Left forelimb (tissue), 1 donor: ENCODE measurements at places on chromosomes 7 and 10.

DNA sequence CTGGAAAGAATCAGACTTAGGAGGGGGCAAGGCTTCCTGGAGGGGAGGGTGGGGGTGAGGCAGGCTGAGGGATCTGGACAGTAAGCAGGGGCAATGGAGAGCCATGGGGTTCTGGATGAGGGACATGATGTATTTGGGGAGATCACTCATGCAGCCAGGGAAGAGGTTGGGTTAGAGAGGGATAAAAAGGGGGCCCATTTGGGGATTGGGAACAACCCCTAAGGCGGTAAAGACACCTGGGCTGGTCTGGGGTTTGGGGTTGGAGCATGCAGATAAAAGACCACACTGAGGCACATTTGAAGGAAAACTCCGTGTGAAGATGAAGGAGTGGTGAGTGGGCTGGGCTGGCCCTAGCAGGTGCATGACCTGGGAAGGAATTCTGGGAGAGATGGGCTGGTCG is 30.8 kb downstream of the HIF1AN start:
- no peak for DNase-seq

DNA sequence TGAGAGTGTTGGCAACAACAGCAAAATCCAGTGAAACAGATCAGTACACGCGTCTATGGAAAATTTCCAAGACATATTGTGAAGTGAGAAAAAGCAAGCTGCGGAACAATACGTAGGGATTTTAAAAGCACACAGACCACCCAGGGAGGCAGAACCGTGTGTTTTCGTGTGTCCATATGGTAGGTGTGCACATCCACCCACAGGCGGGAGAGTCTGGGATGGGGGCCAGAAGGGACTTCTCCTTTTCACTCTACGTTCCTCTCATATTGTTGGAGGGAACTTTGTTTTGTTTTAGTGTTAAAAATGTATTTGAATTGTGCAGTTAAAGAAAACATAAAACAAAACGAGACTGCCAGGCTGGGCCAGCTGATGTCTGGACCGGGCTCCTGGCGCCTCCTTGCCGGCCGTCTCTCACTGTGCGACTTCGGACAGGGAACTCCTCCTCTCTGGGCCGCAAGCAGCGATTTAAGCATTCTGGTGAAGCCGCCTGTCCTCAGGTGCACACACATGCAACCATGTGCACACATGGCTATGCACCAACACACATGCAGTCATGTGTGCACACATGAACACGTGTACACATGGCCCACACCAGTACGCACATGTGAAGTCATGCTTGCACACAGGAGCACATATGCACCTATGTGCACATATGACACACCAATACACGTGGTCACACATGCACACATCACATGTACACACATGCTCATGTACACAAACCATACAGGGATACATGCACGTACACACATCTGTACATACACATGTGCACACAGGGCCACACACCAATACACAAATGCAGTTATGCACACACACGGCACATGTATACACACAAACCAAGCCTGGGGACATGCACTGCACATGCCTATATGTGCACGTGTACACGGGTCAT is 141.1 kb downstream of the ELFN1 start:
- DNase-seq = no peak

GRCh38 chr10:100222529-100222928 is 6.9 kb downstream of the CHUK start:
- no peak for DNase-seq

- DNase-seq = peak; percentile 68
These were observed 534 bp downstream of the UBE3C start for GRCh38 chr7:157139111-157139809.

GRCh38 chr7:28447071-28447470 is 34.8 kb downstream of the CREB5 start:
- no peak for DNase-seq

- DNase-seq = no peak
These were observed 51.9 kb upstream of the CAPZA2 start for GRCh38 chr7:116810267-116811116.

GRCh38 chr7:14321947-14322346 is 332.5 kb upstream of the ETV1 start:
- DNase-seq = no peak

- DNase-seq = no peak
These were observed 8.7 kb downstream of the BRAF start for GRCh38 chr7:140915935-140916555.

- no peak for DNase-seq
These were observed 27.3 kb upstream of the IFRD1 start for GRCh38 chr7:112422842-112423496.

DNA sequence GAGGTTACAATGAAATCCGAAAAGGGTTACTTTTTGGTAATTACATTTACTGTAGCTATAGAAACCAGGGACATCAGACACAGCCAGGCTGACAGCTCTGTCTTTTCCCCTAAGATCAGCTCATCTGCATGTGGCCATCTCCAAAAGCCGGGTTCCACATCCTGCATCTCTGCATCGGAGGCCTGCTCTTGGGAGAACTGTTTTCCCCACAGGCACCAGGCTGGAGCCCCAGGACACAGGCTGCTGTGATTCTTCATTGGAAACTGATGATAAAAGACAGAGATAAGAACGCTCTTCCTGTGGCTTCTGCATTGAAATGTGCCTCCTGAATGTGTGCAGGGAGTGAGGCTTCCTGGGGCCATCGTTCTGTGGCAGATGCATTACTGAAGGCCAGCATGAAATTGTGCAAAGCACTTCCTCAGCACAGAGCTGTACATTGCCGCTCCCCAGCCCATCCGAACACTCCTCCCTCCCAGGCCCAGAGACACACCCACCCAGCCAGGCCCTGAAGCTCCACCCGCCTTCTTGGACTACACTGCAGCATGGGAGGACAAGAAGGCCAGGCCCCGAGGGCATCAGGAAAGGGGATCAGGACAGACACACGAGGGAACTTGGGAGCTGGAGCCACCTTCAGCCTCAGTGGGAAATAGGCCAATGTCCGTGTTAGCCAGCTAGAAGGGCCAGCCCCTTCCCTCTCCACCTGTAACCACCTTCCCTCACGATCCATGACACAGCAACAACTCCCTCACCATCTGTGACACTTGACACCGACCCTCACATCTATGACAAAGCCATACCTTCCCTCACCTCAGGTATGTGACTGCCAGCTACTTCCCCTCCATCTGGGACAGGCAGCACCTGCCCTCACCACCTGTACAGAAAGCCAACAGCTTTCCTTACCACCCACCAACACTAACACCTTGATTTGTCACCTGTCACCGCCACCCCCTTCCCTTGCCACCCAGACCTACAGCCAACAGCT is 113.2 kb downstream of the GRID1 start:
- peak; percentile 58 for DNase-seq

DNA sequence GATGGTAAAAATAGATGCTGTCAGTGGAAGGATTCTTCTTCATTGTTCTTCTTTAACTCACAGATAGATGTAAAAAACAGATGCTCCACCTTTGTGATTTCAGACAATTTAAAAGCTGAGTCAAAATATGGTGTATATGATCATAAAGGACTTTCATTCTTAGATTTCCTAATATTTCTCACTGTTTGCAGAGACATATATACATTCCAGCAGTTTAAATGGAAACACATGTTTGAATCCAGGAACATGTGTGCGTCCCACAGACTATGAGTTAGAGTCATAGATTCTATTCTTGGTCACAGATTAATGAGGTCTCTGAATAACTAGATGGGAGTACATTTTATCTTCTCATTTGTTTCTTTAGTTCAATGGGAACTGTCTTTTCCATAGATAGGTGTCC is 109.6 kb downstream of the BICC1 start:
- no peak for DNase-seq

DNA sequence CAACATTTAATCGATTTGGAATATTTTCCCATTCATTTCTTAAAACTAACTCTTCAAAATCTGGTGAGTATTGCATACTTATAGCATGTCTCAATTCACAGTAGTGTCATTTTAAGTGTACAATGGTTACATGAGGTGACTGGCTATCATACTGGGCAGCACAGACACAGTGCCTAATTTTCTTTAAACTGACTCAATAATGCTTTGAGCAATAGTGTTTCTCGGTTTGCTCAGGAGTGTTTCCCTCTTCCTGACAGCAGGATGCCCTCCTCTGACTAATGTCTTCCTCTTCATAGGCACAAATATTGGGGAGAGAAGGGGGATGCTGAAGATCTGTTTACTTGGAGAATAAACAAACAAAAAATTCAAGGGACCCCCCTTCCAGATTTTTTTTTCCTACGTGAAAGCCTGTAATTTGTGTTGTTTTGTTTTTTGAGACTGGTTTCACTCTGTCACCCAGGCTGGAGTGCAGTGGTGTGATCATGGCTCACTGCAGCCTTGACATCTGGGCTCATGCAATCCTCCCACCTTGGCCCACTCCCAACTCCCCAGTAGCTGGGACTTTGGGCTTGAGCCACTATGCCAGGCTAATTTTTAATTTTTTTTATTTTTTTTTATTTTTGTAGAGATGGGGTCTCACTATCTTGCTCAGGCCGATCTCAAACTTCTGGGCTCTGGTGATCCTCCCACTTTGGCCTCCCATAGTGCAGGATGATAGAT is 2.2 kb downstream of the MRC1 start:
- no peak for DNase-seq

DNA sequence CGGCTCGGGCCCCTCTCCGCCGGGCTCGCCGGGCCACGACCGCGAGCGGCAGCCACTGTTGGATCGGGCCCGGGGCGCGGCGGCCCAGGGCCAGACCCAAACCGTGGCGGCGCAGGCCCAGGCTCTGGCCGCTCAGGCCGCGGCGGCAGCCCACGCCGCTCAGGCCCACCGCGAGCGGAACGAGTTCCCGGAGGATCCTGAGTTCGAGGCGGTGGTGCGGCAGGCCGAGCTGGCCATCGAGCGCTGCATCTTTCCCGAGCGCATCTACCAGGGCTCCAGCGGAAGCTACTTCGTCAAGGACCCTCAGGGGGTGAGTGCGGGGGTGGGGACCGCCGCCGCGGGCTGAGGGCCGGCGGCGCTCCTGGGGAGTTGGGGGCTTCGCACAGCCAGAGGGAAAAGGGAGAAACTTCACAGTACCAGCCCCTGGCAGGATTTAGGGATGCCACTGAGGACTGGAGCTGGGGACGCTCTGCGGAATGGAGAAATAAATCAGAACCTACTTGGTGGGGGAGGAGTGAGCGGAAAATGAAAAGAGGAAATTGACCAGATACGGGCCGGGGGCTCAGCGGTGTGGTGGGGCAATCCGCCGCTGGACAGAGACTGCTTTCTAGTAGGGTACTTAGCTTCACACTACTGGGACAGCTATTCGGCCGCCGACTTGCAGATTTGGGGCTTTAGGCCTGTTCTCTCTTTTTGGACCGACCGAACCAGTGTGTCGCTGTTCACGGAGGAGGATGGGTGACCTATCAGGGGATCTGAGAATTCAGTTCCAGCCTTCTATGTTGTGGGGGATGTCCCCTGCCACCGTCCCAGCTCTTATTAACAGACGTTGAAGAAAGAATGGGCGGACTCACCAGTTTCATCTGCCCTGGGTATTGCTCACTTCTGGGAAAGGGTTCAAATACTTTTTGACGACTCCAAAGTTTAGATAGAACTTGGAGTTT is 669 bp downstream of the PI4K2A start:
- no peak for DNase-seq

GRCh38 chr10:112446055-112446854 is 459 bp downstream of the ZDHHC6 start:
- no peak for DNase-seq

DNA sequence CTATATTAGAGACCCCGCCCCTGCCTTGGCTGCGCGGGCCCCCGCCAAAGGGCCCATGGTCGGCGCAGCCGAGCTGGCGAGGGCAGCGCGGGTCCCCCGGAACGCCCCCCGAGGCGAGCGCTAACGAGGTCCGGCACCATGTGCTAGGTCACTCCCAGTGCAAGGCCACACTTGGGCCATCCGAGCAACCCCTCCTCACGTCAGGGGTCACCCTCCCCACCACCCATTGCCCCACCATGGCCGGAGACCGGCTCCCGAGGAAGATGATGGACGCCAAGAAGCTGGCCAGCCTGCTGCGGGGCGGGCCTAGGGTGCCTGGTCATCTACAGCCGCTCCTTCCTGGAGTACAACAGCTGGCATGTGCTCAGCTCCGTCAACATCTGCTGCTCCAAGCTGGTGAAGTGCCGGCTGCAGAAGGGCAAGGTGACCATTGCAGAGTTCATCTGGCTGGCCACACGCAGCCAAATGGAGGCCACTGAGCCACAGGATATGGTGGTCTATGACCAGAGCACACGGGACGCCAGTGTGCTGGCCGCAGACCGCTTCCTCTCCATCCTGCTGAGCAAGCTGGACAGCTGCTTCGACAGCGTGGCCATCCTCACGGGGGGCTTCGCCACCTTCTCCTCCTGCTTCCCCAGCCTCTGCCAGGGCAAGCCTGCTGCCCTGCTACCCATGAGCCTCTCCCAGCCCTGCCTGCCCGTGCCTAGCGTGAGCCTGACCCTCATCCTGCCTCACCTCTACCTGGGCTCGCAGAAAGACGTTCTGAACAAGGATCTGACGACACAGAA is 12.4 kb upstream of the SEC24C start:
- no peak for DNase-seq

GRCh38 chr10:122422266-122422989 is 32.0 kb upstream of the ARMS2 start:
- DNase-seq = no peak

DNA sequence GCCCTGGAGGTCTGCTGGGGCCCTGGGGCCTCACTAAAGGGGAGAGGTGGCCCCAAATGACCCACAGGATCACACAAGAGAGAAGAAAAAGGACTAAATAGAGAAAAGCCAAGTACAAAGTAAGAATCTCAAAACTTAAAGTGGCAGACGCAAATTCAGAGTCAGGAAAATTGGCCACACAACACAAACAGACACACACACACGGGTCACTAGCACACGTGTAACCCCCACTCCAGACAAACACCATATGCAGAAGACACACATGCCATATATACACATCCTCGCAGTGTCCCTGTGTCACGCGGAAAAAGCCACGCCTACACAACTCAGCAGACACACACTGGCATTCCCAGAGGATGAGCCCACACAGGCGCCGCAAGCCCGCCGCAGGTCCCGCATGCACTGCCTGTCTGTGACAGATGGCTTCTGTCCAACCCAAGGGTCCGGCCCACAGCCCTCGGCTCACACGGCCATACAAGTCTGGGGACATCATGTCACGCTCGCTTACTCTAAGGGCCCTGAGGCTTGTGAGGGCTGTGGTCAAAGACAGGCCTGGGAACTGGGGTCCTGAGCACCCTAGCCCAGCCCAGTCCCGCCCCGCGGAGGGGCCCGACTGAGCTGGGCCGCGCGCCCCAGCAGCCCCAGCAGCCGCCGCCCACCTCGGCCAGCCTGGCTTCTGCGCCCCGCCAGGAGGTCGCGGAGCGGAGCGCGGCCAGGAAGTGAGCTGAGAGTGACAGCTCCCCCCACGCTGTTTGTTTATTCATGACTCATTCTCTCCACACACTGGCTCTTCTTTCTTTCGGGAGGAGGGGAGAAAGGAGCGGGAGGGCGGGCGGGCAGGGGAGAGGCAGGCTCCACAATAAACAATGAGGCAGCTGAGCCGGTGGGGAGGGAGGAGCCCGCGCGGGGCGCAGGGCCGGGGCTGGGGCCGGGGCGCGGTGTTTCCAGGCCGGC is 95.5 kb upstream of the ZMIZ1 start:
- DNase-seq = peak; percentile 88

DNA sequence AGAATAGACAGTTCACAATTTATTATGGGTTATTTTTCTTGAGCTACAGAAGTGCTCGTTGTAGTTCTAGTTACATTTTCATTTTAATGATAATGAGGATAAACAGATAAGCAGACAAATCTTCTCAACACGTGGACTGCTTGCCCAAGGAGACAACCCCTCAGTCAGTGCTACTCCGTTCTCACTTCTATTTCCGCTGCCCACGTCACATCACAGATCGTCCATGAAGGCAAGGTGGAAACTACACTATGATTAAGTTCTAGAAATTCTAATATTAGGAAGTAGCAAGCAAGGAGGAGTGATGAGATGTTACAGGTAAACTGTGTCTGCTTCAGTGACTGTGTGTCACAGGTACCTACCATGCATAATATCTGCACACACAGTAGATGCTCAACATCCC is 210.5 kb downstream of the CHCHD3 start:
- no peak for DNase-seq
